ENCODE measurements at places on chromosomes 3 and 15.
A peak's percentile ranks its signal among the peaks of the same experiment; 100 is the strongest.

- peak; percentile 74 for DNase-seq
These were observed at the start of gene PSTPIP1 for GRCh38 chr15:76994971-76995945. TSS of gene PSTPIP1 (plus strand) at chr15:76995126. CDS start at chr15:76995574, 448 bp downstream.

DNA sequence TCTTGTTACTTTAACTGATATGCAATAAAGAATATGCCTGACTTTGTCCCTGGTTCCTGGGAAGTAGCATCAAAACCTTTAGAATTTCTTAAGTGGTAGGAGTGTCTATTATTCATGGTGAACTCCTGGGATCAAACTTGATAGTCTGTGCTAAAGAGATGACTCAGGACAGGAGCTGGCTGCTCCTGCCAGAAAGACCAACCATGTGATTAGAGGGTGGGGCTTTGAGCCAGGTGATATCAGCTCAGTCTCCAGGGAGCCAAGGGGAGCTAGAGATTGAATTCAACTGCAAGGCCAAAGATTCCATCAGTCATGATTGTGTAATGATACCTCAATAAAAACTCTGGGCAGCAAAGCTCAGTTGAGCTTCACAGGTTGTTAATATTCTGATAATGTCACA is 20.6 kb upstream of the TMC3 start:
- DNase-seq, result no peak

DNA sequence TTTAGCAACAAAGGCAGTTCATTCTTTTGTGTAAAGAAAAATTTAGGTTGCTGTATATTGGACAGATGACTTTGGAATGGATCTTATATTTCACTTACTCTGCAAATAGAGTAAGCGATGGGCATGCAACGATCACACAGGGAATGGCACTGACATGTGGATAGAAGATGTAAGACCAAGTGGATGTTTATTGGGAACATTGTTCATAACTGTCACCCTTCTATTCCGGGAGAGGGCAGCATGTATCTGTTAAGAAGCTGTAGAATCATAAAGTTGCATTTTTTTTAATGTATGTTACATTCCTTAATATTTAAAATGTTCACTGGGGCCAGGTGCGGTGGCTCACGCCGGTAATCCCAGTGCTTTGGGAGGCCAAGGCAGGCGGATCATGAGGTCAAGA is 41.2 kb downstream of the HPS3 start:
- no peak for DNase-seq

DNA sequence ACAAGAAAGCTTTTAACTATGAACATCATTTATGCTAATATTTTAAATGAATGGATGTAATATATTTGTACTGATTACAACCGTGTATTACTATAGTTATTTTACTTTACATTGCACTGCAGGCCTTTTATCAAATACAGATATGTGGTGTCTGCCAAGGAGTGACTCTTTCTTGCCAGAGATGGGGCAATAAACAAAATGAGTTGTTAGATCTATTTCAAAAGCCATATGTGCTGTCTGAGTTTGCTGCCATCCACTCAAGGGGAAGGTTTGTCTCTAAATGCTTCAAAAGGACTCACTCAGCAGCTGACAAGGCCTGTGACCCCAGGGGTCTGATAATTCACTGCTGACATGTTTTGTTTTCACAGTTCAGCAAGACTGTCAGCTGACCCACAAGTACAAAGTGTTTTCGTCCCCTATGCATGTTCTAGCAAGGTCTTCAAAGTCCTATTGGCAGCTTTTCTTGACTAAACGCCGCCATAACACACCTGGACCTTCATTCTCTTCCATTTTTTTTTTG is 41.3 kb upstream of the ZBED2 start:
- DNase-seq, result no peak

DNA sequence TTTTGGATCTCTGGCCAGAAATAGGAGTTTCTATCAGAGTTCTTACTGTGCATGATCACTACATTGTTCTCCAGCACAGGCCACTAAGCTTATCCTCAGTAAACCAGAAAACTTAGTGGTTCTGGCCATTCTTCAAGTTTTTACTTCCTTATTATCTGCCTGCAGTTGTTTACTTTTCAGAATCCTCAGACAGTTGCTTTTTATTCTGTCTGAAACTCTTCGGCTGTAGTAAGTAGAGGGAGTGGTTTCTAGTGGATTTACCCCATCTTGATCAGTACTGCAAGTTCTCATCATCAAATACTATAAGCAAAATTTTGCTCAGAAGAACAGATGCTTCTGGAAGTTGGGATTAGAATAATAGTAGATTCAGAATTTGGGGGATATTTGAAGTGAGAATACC is 193.0 kb upstream of the RARB start:
- DNase-seq, result no peak

DNA sequence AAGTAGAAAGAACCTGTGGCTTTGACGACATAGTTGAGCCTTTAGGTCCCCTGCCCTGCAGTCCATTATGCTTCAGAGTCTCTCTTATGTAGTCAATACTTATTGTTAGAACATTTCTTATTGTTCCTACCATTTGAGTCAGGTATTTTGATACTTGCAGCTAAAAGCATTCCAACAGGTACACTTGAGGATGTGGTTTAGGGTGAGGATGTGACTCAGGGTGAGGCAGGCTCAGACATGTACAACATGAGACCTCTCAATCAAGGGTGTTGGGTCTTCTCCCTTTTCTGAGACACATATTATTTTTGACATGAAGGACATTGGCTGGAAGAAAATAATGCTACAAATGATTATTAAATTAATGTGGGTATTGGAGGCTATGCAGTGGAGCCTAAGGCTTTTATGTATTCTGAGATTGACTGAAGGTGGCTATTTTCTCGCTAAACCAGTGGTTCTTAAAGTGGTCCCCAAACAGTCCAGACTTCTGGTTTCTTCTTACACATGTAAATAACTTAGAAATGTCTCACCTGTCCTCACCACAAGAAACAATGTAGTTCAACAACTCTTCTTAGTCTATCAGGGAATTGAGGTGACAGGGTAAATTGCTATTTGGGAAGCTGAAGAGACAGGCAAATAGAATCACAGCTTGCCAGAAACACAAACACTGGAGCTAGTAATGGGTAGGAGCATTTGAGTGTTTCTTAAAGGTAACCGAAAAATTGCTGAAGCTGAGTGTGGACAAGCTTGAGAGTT is 135.5 kb upstream of the ZPLD1 start:
- DNase-seq, result no peak

DNA sequence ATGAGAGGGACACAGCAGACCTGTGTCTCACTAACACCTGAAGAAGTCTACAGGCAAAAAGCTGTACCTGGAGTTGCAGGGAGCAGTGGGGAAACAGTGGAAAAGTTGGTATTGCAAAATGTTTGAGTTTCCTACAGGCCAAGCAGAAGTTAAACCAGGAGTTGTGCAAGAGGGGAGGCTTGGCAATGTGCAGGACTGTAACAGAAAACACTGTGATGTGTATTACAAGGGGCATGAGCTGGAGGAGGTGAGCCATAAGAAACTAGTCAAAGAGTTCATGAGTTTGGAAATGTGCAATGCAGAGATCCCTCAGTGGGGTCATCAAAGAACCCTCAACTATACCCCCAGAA is 47.1 kb upstream of the SERPINI2 start:
- no peak for DNase-seq

GRCh38 chr3:173397161-173398110 is at the start of gene NLGN1:
TSS of gene NLGN1 (plus strand) at chr3:173397744.
- DNase-seq, result peak; percentile 6

All from activated naive CD8-positive, alpha-beta T cell treated with anti-CD3 and anti-CD28 coated beads, Interleukin-2, amount 50 U/mL, for 24 hours (primary cell).